ENCODE measurements at places on chromosomes 5 and 9.

- no peak for DNase-seq
These were observed 117.4 kb downstream of the MLLT3 start for GRCh38 chr9:20504930-20505329.

DNA sequence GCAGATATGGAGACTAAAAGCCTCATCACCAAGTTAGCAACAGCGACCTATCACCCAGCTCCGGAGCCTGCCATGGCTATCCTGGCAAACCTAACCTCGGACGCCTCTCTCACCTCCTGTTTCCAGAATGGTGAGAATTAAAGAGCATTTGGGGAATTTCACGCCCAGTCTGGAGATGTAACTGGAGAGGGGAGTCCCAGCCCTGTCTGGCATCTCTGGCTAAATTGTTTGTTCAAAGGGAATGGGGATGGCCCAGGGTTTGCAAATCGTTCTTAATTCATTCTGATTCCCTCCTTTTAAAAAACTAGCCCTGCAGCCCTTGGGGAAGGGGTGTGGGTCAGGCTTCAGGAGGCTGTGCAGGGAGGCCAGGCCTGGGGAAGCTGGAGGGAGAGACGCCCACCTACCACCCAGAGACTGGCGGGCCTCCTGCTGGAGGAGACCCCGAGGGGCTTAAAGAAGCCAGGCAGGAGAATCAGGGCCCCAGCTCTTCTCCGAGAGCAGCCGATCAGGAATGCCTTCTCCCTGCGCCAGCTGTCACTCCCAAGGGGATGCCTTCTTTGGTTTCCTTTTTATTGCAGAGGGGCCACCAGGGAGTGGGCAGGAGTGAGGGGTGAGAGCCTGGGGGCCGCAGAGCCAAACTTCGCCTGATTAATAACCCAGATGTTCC lies 964 bp upstream of the COL5A1 start:
- DNase-seq, result no peak

GRCh38 chr9:137077758-137078693 lies 709 bp downstream of the UAP1L1 start:
- DNase-seq, result no peak

GRCh38 chr9:38622288-38622674 lies 1.9 kb upstream of the ANKRD18A start:
- DNase-seq, result peak; percentile 1

DNA sequence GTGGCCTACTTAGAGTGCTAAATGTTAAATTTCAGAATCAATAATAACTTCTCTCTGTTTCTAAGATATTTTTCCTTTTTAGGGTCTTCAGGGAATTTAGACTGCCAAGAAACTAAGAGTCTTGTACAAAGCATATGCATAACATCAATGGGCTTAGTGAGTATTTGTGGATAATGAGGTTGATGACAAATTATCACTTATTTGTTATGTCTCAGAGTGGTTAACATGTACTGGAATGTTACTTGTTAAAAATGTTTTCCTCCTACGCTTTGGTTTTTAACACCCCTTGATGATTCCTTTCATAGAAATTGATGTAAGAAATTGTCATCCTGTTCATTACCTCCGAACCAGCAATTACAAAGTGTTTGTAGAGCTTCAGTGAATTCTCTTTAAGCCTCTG lies 144.3 kb downstream of the MRPS30 start:
- DNase-seq, result no peak

DNA sequence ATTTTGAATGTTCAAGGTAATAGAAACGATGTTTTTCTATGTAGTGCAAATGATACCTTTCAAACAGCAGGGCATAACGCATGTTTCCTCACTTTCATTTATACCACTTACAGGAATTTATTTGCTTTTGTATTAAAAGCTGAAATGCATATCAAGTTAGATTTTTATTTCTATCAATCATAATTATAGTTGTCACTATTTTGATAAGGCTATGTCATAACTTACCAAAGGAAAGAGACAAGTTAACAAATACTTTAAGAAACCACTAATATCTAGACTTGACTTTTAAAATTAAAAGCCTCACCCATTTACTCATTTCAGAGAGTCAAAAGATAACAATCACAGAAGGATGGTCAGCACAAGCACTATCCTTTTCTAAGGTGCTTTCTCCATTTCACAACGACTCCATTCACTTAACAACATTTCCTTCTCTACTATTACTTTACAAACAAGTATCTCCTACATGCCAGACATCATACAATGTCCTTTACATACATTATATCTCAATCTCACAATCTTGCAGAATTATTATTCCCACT lies 12.6 kb downstream of the ERP44 start:
- DNase-seq, result no peak

GRCh38 chr5:158354958-158355357 lies 496.0 kb upstream of the CLINT1 start:
- no peak for DNase-seq

DNA sequence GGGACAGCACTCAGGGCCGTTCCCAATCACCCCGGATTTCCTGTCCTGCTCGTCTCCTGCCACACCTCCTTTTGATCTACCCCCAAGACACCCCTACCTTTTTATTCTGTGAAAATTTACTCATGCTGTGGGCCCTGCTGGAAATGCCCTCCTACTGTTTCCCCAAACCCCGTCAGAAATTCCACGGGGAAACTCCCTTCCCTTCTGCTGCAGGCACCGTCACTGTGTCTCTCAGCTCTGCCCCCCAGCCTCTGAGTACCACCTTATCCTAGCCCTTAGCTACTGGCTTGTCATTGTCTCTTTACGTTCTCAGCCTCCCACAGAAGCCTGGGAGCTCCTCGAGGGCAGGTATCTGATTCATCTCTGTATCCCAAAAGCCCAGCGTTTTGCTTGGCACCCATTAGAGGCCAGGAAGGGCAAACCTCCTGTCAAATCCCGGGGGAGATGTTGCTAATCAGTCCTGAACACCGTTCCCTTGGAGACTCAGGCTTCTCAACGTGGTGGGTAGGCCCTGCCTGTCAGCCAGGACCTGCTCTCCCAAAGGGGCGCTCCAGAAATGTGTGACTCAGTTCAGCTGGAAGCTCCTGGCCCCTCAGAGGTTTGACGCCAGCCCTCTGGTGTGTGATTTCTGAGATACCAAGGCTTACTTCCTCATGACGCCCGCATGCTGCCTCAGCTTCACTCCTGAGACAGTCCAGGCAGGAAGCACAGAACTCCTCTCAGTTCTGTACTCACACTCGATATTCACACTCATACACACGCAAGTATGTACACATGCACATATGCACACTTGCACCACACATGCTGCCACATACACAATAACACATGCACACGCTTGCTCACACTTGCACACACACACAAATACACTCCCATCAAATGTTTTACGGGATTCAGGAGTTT lies 50.7 kb upstream of the GRHPR start:
- DNase-seq, result no peak

GRCh38 chr5:88863523-88863922 lies 19.5 kb downstream of the MEF2C start:
- no peak for DNase-seq

DNA sequence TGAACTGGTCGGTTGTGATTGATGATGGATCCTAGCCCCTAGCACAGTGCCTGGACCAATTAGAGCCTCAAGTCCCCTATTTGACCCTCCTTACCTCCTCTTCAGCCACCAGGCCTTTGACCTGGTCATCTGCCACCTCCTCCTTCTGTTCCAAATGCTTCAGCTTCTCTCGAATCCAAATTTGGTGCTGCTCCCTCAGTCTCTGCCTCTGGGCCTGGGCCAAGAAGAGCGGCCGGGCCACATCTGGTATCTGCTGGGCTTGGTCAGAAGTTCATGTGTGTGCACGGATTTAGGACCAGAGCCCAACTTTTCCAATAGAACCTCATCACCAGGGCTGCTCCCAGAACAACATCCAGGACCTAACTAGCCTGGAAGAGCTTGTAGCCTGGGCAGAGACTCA lies 6.5 kb downstream of the SLC35A4 start:
- DNase-seq, result no peak

DNA sequence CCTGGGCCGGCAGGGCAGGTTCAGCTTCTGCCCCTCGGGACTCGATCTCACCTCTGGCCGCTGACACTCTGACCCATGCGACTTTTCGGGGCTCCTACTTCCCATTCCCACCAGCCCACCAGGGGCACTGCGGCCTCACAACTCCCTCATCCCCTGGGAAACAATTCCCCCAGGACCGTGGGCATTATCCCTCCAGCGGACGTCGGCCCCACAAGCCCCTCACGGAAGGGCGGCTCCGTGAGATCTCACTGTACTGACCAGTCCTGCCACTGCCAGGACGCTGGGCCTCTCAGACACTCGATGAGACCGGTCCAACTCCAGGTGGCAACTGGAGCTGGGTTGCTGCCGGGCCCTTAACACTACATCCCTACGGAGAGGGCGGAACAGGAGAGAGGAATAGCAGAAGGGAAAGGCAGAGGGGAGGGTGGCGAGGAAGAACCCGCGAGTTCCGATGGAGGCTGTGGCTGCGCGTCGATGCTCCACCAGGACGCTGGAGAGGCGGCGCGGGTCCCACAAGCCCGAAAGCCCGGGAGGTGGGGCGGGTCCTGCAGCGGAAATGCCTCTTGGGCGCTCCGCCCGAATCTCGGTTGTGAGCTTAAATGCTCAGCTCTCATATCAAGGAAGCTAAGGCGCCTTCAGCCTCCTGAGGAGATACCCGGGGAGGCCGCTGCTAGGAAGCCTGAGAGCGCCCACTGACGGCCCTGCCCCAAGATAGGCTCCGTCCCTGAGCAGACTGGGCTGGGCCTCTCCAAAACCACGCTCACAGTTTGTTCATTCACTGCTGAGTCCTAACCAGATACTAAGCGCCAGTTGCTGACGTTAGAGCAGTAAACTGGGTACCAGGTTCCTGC lies 36.3 kb downstream of the VCP start:
- peak; percentile 27 for DNase-seq

GRCh38 chr5:39427633-39428032 lies 2.9 kb upstream of the DAB2 start:
- no peak for DNase-seq

DNA sequence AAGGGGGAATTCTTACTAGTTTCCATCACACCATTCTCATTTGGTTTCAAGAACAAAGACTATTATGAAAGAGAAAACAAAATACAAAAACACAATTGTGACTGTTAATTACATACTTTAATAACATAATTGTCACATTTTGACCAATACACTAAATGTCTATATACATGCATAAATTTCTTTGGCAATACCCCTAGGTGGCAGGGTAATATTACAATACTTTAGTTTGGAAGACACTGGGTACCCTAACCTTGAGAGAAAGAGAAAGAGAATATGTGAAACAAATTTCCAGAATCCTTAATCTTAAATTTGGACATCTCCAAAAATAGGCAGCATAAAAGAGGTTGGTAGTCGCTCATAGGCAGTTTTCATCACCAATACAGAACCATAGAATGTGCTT lies 619.6 kb upstream of the ADAMTS16 start:
- DNase-seq, result no peak

DNA sequence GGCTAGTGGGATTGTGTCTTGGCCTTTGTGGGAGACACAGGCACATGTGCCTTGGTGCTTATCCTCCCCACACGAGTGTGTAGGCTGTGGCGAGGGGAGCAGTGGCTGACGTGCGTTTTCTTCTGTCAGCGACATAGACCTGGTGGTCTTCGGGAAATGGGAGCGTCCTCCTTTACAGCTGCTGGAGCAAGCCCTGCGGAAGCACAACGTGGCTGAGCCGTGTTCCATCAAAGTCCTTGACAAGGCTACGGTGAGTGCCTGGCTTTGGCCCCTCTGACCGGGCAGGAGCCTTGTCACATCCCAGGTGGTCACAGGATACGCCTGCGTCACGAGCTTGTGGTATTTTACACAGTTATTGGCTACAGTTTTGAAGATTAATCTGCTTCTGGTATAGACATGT lies 26.4 kb downstream of the TENT4A start:
- no peak for DNase-seq

GRCh38 chr5:1429066-1429465 lies 16.2 kb downstream of the SLC6A3 start:
- no peak for DNase-seq

DNA sequence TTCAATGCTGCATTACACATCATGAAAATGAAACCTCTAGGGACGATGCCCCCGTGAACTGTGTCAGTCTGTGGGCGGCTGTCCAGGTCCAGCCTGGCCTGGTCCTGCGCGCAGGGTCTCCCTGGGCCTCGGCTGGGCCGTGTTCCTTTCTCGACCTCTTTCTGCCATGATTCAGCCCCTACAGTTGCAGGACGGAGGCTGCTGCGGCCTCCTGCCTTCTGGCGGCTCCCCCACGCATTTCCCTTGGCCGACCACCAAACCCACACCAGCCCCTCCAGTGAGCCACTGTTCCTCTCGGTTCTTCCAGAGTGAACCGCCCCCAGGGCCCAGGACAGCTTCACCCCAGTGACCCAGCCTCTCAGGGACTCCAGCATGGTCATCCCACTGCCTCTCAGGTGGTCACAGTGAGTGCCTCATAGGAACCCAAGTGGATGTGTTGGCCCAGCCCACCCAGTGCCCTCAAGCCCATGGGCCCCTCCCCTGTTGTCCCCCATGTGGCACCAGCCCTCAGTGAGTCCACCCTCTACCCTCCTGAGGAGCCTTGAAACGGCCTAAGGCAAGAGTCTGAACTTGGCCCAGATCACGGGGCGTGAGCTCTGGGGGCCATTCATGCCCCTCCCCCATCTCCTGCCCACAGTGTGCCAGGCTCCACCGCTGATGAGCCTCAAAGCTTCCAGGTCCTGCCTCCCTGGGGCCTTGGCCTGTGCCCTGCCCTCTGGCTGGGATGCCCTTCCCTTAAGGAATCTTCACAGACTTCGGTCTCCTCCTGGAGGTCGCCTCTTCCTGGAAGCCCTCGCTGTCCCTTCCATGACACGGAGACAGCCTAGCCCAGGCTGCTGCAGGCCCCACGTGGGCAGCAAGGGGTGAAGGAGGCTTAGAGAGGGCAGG lies 10.0 kb upstream of the CLIC3 start:
- no peak for DNase-seq

DNA sequence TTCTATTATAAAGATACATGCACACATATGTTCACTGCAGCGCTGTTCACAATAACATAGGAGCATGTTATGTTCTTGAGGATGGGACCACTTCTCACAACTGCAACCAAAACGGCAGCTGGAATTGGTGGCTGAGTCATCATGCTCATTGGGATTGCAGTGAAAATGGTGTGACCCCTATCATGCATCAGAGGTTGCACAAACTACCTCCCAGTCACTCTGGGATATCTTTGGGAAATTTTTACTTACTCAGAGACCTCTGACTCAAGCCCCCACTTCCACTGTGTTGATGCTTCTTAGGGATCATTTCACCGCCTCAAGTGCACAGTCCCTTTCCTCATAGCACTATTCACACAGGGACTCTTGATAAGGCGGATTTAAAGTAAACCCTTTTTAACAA lies 474.1 kb downstream of the BNC2 start:
- no peak for DNase-seq

GRCh38 chr9:131960851-131961495 lies 118.7 kb downstream of the MED27 start:
- DNase-seq, result no peak

DNA sequence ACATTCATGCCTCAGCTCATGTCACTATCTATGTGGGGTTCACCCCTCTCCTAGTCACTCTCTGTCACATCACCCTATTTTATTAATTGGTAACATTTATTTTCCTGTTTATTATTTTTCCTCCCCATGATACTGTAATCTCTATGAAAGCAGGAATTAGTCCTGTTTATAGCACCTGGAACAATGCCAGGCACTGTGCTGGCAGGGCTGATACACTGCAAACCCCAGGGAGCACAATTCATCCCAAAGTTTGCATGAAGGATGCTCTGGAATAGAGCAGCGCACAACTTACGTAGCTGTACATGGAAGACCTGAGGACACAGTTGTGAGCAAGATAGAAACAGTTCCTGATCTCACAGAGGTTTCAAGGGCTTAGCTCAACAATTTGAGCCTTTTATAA lies 103.2 kb downstream of the NSG2 start:
- DNase-seq, result no peak

Data from stimulated activated CD4-positive, alpha-beta T cell treated with anti-CD3 and anti-CD28 coated beads, Interleukin-15, amount 100 ng/mL, for 48 hours (primary cell).